SJSA1 (cell line): ENCODE measurements at places on chromosomes 12 and 14.

DNA sequence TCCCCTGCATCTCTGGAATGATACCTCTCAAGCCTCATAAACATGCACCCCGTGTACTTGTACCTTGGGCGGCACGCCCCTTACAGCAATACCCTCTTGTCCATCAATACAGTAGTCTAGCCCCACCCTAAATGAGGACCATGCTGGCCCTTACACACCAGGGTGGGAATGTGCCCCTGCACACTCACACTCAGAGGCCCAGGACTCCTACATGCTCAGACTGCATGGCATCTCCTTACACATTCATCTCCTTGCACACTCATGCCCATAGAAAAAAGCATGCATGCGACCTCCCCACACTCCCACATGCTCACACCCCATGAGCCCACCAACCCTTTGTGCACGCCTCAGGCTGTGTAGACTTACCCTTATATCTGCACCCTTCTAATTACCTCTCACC is 22.0 kb downstream of the ITGA7 start:
- no peak for DNase-seq

- DNase-seq: no peak
Measured at GRCh38 chr12:25926536-25926935, 31.9 kb upstream of the RASSF8 start.

- DNase-seq: no peak
Measured at GRCh38 chr14:50875359-50876070, 3.7 kb downstream of the ABHD12B start.

- DNase-seq: no peak
Measured at GRCh38 chr12:25695574-25695973, 142.5 kb upstream of the LMNTD1 start.

- no peak for DNase-seq
Measured at GRCh38 chr12:108793756-108794441, 62.6 kb upstream of the CORO1C start.
